Natural killer cell (primary cell): ENCODE measurements at places on chromosomes 7 and 10. TPM values are rescaled to one million over a fixed set of nuclear protein-coding genes. Genes with fewer than 3 reads are reported as not detected.

Gene PDE1C
- total RNA-seq, result not detected

Gene ZDHHC4
- total RNA-seq, result 37.6 TPM

Gene GNG11
- total RNA-seq, result 4.0 TPM

Gene CYTH3
- total RNA-seq, result 42.6 TPM

Gene PAPOLB
- total RNA-seq, result 0.20 TPM

Gene CDNF
- 2.2 TPM for total RNA-seq

Gene DYDC2
- not detected for total RNA-seq

Gene ITIH5
- not detected for total RNA-seq

Gene DPYSL4
- total RNA-seq, result 1.3 TPM

Gene PRF1
- 1,982 TPM for total RNA-seq

Gene KAZALD1
- total RNA-seq, result not detected

Gene HECW1
- not detected for total RNA-seq

Gene LIPN
- total RNA-seq, result 0.83 TPM

DNA sequence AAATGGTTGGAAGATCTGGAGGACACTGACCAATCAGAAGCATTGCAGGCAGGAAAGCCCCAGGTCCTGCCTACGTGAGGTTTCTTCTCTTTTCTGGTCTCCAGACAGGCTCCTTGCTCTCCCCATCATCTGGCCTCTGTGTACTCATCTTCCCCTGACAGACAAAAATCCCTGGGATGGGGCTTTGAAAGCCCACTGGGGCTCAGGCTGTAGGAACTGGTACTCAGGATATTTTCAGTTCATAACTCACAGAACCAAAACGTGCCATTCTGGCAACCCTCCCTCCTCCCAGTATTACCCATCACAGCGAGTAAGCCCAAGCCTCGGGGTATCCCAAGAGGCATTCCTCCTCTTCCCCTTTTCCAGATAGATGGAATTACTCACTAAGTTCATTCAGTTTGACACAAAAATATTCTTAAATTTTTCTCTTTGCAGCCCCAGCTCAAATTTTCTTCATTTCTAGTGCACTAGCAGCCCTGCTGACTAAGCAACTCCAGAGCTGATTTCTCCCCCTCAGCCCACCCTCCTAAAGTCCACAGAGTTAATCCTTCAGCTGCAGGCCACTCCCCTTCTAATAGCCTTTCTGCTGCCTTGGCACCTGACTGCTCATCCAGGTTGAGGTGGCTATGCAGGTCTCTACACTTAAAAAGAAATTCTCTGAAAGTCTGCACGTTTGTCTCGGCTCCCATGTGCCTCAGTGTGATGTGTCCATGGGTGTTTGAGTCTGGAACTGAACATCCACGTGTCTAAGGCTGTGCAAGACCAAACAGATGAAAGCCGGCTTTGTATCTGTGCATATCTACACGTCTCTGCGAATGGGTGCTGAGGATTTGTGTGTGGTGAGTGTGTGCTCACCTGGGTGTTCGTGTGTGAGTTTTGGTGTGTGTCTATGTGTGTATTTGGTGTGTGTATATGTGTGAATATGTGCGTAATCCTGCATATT, 331.4 kb downstream of the CCSER2 start:
- H3K27ac ChIP-seq, result no peak overlapping the region
- no peaks in the 10 kb centered on the region for H3K4me1 ChIP-seq
- no peak for DNase-seq
- H3K36me3 ChIP-seq, result no peaks in the 10 kb centered on the region
- no peaks in the 10 kb centered on the region for H3K27me3 ChIP-seq

- no peak overlapping the region for H3K27ac ChIP-seq
- no peak for DNase-seq
- H3K27me3 ChIP-seq, result no peaks in the 10 kb centered on the region
- no peak overlapping the region for H3K4me3 ChIP-seq
- no peaks in the 10 kb centered on the region for H3K36me3 ChIP-seq
Observed at GRCh38 chr7:21771906-21772610, 173.6 kb downstream of the CDCA7L start.

DNA sequence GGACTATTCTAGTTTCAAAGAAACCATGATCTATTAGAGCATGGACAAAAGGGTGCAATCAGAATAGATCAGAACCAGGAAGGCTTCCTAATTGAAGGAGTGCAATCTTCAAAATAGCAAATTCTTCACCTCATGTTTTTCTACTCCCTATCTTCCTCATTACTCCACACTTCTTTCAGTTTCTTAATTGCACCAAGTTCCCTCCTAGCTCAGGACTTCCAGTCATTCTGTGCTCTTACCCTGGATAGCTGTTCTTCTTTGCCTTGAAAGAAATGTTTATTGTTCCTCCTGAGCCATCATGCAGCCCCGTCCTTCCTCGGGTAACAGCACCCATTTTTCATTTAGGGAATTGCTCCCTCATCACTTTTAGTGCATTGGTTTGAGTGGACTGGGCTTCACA, 23.1 kb downstream of the TRPV5 start:
- H3K36me3 ChIP-seq, result no peaks in the 10 kb centered on the region
- H3K4me3 ChIP-seq, result no peak overlapping the region
- H3K27ac ChIP-seq, result no peak overlapping the region
- DNase-seq, result no peak
- no peaks in the 10 kb centered on the region for H3K27me3 ChIP-seq

DNA sequence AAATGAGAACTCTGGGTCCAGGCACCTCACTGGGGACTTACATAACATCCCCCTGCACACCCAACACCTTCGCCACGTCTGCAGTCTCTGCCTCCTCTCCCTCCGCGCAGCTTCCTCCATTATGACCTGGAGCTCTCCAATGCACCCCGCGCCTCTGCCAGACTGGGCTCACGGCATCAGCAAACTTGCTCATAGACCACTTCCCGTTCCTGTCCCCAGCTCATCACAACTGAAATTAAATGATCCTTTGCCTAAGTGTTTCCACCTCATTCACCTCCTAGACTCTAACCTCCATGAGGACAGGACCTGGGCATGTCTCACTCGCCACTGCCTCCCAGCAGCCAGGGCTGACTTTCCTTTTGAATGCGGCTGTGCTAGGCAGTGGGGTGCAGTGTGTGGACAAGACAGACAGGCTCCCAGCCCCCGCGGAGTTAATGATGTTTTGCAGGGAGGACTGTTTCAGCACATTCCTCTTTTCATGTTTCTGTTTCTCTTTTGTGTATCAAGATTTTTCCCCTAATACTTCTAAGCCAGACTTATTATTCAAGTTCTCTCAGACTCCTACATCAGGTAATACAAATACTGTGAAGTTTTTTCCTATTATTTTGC, 18.8 kb downstream of the CHST15 start:
- no peak overlapping the region for H3K27ac ChIP-seq
- H3K36me3 ChIP-seq, result no peaks in the 10 kb centered on the region
- no peak for DNase-seq

DNA sequence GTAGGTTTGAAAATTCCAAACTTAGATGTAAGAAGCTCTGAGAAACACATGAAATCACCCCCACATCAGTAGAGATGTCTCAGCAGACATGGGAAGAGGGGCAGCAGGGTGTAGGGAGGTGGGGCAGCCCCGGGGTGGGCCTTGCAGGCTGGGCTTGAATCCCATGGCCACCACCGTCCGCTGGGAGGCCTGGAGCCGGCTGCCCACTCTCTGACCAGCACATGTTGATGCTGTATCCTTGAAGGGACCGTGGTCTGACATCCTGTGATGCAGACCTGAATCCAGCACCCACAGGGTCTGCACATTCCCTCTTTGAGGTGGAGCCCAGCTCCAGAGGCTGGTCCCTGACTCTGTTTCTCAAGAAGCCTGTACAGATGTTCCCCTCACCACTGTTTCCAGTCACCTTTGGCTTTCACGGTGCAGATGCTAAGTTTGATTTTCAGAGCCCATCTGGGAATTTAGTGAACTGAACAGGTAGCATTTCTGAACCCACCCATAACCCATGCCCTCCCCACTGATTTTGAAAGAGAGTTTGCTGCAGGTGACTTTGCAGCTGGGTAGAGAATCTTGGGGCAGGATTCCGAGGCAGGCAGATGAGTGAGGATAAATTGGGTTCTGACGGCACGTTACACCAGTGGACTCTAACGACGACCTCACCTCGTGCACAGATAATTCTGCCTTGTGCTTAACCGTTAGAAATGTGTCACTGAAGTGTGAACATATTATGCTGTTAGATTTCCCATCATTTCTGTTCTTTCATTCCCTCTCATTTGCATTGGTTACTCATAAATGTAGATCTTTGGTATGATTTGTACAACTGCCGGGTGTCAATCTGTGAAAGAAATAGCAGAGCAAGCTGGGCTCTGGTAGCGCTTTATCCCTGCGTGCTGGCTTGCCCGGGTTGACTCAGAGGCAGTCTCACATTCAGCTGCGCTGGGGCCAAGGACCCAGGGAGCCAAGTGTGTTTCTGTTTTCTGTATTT, 45.7 kb downstream of the IKZF1 start:
- peaks cover 79% of the 10 kb centered on the region for H3K4me1 ChIP-seq
- H3K36me3 ChIP-seq, result peaks cover 50% of the 10 kb centered on the region
- peak; percentile 65 for DNase-seq
- no peaks in the 10 kb centered on the region for H3K27me3 ChIP-seq

DNA sequence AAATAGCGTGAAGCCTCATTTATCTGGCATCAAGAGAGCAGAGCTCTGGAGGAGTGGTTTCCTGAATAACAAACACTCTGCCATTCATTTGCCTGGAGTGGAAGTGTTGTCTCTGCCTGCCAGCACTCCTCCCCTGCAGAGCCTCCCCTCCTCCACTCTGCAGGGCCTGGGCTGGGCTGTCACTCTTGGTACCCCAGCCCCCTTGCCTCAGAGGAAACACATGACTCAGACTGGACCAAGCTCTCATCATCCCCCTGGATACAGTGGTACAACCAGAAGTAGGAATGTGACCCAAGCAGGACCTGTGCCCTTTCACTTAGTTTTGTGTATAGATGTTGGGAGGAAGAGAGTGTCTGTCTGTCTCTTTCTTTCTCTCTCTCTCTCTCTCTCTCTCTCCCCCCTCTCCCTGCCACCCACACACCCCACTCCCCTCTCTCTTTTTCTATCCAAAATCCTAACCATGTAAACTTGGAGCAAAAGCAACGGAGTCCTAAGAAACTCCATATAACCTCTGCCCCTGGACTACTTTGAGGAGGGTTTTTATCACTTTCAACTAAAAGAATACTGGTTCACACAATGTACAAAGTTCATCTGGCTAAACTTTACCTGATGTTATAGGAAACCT, 43.9 kb downstream of the DOCK4 start:
- H3K4me1 ChIP-seq, result no peaks in the 10 kb centered on the region
- H3K4me3 ChIP-seq, result no peak overlapping the region
- no peak for DNase-seq
- no peaks in the 10 kb centered on the region for H3K36me3 ChIP-seq
- no peak overlapping the region for H3K27ac ChIP-seq
- no peaks in the 10 kb centered on the region for H3K27me3 ChIP-seq

GRCh38 chr7:103466814-103467213, 20.8 kb upstream of the SLC26A5 start:
- H3K4me3 ChIP-seq, result no peak overlapping the region
- no peak overlapping the region for H3K27ac ChIP-seq
- no peak for DNase-seq
- H3K27me3 ChIP-seq, result peaks cover 3% of the 10 kb centered on the region

- H3K4me1 ChIP-seq, result no peaks in the 10 kb centered on the region
- no peaks in the 10 kb centered on the region for H3K27me3 ChIP-seq
- no peak overlapping the region for H3K4me3 ChIP-seq
- H3K27ac ChIP-seq, result no peak overlapping the region
- no peaks in the 10 kb centered on the region for H3K36me3 ChIP-seq
Observed at GRCh38 chr7:134902058-134902457, 84.2 kb upstream of the AGBL3 start.

GRCh38 chr10:111338805-111339204, 262.0 kb downstream of the ADRA2A start:
- H3K27me3 ChIP-seq, result no peaks in the 10 kb centered on the region
- no peak for DNase-seq
- no peaks in the 10 kb centered on the region for H3K36me3 ChIP-seq
- no peak overlapping the region for H3K4me3 ChIP-seq
- H3K4me1 ChIP-seq, result no peaks in the 10 kb centered on the region

DNA sequence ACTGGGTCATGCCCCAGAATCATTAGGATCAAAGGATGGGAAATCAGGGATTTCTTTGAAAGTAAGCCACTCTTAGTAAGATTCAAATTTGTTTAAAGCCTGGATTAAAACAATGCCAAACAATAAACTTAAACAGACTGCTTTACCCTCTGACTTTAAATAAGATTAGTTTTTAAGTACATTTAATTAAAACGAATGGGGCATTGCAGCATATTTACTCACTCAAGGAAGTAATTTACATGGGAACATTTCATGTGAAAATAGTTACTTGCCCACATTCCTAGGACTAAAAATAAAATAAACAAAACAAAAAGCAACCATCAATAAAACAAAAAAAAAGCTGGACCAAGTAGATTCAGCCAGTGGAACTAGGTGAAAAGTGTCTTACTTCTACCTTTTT, 7.8 kb downstream of the ABLIM1 start:
- no peaks in the 10 kb centered on the region for H3K27me3 ChIP-seq
- no peak for DNase-seq
- no peak overlapping the region for H3K4me3 ChIP-seq

DNA sequence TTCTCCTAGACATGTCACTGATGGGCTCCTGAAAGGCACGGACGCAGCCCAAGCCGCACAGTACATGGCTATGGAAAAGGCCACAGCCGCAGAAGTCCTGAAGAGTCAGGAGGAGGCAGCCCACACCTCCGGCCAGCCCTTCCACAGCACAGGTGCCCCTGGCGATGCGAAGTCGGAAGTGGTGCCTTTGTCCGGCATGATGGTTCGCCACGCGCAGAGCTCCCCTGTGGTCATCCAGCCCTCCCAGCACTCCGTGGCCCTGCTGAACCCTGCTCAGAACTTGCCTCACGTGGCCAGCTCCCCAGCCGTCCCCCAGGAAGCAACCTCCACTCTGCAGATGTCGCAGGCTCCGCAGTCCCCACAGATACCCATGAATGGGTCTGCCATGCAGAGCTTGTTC, 199.4 kb downstream of the ARHGAP21 start:
- H3K27me3 ChIP-seq, result no peaks in the 10 kb centered on the region
- no peaks in the 10 kb centered on the region for H3K36me3 ChIP-seq
- no peak for DNase-seq

- no peak overlapping the region for H3K4me3 ChIP-seq
- no peak overlapping the region for H3K27ac ChIP-seq
- peaks cover 33% of the 10 kb centered on the region for H3K27me3 ChIP-seq
- no peaks in the 10 kb centered on the region for H3K36me3 ChIP-seq
- H3K4me1 ChIP-seq, result no peaks in the 10 kb centered on the region
- DNase-seq, result no peak
Observed at GRCh38 chr7:35261041-35261440, 7.1 kb upstream of the TBX20 start.

- no peak overlapping the region for H3K27ac ChIP-seq
- no peak overlapping the region for H3K4me3 ChIP-seq
- H3K4me1 ChIP-seq, result no peaks in the 10 kb centered on the region
- DNase-seq, result no peak
Observed at GRCh38 chr7:43569424-43569823, 13.5 kb upstream of the STK17A start.

- H3K36me3 ChIP-seq, result no peaks in the 10 kb centered on the region
- no peak for DNase-seq
- H3K4me3 ChIP-seq, result no peak overlapping the region
- H3K4me1 ChIP-seq, result peaks cover 6% of the 10 kb centered on the region
- no peak overlapping the region for H3K27ac ChIP-seq
Observed at GRCh38 chr10:60575105-60575504, 185.4 kb upstream of the ANK3 start.
